ENCODE measurements at places on chromosomes 12 and 14.

GRCh38 chr14:73785336-73785833 is 66.2 kb upstream of the PTGR2 start:
- no peak for DNase-seq

- DNase-seq: no peak
These were observed 4.2 kb downstream of the SERPINA10 start for GRCh38 chr14:94288610-94289465.

DNA sequence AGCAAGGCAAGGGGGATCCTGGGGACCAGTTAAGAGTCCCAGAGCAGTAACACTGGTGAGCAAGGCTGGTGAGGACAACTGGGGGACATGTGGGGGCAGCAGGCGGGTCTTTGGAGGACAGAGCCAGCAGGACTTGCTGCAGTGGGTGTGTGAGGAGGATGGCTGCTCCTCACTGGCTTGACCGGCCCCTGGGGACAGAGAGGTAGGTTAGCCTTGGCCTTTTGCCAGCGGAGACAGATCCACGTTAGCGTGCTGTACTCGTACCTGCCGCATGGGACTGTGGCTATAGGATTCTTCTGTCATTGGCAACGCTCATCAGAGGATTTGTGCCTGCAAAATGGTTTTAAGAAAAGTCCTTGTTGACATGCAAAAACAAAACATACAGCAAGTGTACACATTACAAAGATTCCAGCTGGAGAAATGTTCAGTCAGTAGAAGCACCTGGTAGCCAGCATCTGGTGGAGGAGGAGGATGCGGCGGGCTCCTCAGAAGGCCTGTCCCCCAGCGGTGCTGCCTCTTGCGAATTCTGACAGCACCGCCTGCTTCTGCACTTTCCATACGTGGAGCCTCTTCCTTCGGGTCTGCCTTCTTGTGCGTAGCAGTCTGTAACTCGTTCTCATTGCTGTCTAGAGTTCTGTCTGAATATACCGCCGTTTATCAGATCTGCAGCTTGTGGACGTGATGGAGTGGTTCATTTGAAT is 91.3 kb downstream of the EP400 start:
- no peak for DNase-seq

- DNase-seq: no peak
These were observed 38.7 kb downstream of the DDX51 start for GRCh38 chr12:132105467-132105866.

- DNase-seq: no peak
These were observed 304.4 kb downstream of the MED13L start for GRCh38 chr12:115973066-115973465.

DNA sequence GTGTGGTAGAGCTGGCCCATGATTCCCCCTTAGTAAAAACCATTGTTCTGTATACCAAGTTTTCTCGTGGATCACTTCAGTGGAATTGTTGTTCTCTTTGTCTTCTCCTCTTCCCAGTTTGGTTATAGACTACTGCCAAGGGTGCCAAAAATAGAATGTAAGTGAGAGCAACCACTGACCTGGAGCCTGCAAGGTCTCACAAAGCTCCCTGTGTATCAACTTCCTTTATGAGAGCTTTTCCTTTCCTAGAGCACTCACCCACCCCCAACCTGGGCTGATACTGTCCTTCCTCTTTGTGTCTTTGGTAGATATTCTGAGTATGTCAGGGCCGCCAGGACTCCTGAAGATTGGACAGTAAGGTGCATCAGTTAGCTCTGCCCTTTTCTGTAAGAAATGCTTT is 101.0 kb downstream of the SCN8A start:
- DNase-seq: no peak

DNA sequence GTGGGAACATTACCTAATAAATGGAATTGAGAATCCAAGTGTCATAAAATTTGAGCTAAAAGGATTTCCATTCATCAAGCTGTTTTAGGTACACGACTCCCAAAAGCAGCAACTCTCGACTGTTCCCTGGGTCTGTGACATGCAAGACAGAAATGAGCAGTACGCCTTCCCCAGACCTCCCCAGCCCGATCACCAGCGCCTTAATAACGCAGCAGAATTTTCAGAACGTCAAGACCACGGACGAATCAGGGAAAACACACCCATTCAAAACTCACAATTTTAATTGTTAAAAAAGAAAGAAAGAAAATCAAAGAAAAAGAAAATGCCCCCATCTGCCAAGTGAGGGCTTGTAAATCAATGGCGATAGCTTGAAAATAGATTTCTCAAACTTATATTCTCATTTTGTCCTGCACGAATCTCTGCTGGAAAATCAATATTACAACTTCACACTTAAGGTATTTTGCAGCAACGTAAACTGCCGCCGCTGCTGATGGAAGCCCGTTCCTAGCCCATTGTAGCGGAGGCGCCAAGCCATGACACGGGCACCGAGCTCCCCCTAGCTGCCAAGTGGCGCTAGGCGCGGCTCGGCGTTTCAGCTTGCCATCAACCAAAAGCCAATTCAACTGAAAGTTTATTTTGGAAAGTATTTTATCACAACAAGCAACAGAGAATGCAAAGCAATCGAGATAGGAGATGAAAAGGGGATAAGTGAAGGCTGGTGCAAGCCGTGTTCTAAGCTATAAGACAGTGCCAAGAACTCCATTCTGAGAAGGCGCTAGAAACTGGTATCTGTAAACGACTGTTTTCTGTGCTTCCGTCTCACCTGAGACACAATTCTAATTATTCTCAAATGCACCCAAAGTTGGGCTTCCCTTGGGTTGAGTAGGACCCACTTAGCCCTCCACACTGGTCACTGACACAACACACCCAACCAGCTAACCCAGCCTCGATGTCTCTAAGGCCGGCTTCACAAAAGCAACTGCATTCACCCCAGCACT is 5.5 kb downstream of the BCL11B start:
- DNase-seq: no peak

GRCh38 chr12:40107098-40107802 is 1.4 kb upstream of the SLC2A13 start:
- no peak for DNase-seq

DNA sequence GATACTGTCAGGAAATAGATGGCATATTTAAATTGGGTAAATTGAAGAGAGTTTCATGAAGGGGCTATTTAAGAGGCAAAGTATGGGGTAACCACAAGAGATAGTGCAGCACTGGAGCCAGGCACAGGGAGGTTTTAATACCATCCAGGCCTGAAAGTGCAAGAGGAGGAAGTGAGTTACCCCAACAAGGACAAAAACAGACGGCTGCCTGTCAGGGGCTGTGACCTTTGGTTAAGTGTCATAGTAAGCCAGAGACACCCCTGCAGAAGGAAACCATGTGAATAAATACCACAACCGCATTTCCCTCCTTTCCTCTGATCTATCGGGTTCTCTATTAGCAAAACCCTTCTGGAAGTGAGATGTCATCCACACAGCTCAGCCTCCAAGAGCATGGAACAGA is 122.0 kb upstream of the DHRS4 start:
- DNase-seq: no peak

DNA sequence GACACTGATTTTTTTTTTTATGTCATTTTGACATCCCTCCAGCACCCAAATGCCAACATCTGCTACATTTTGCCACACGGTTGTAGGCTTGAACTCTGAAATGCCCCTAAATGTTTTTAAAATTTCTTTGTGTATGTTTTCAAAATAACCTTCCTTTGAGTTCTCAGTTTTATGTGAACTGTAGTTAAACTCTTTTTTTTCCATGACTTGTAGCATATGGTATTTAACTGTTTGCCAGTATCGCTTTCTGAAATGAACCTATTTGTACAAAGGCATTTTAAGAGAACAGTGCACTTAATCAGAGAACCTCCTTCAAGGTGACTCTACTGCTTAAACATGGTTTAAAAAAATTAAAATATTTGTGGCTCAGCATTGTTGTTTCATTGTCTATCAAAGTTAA is 61.5 kb downstream of the PDE3A start:
- DNase-seq: no peak

- DNase-seq: no peak
These were observed 3.6 kb downstream of the TPH2 start for GRCh38 chr12:71942259-71942658.

- no peak for DNase-seq
These were observed 38.9 kb upstream of the BDKRB2 start for GRCh38 chr14:96165493-96166436.

GRCh38 chr14:24826390-24826789 is 192.4 kb upstream of the GZMB start:
- DNase-seq: no peak

GRCh38 chr14:65478596-65478995 is 66.1 kb downstream of the FUT8 start:
- DNase-seq: peak; percentile 44

DNA sequence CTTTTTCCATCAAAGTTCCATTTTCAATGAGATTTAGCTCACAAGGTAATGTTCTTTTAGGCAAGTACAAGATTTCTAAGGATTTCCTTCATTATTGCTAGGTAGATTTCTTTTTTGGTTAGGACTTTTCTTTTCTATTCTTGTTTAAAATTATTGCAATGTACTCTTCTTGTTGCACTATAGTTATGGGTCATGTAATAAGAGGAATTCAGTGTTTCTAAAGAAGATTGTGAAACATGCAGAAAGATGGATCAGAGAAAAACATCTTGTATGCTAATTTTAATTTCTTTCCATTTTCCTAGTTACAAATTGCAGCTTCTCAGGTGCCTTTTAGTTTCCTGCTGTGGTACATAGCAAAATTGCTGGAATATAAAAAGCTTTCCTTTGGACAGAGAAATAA is 56.1 kb downstream of the BTG1 start:
- DNase-seq: no peak

GRCh38 chr12:67433385-67434175 is 164.4 kb downstream of the CAND1 start:
- no peak for DNase-seq

DNA sequence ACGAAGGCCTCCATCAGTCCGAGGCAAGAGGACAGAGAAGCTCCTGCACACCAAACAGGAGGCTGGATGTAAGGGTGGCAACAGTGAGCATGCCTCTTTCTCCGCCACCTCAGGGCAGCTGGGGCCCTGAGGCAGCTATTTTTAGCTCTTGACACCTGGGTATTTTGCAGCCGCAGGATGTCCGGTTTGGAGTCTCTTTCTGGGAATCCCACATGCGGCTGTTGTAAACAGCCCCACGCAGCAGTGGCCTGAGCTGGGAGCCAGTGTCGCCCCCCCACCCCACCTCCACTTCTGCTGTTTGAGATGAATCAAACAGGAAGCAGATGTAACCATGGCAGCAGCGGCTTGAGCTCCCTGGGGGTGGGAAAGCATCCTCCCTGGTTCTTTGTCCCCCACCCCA is 11.7 kb downstream of the HDAC7 start:
- DNase-seq: no peak

GRCh38 chr14:78164226-78164853 is 5.8 kb upstream of the NRXN3 start:
- no peak for DNase-seq

DNA sequence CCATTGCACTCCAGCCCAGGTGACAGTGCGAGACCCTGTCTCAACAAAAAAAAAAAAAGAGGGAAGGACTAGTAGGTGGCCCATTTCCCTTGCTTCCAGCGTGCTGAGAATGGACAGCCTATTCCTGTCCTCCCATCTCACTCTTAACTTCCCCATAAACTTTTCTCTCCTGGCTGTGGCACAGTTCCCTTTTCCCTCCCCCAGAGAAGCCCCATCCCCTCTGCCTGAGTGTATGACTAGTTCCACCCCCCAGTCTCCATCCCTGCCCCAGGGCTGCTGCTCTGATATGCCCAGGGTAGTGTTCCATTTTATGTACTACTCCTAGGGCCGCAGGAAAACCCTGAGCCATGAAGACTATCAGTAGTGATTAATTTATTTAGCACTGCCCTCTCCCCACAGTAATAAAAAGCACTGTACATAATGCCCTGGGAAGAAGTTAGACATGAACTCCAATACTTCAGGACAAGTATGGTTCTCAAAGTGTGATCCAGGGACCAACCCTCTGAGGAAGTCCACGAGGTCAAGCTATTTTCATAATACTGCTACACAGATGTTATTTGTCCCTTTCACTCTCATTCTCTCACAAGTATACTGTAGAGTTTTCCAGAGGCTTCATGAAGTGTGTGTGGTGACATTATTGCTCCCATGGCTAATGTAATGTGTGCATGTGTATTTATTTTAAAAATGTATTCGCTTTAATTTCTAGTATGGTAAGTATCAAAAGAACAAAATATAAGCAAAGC is 11.5 kb upstream of the CHD4 start:
- DNase-seq: no peak

DNA sequence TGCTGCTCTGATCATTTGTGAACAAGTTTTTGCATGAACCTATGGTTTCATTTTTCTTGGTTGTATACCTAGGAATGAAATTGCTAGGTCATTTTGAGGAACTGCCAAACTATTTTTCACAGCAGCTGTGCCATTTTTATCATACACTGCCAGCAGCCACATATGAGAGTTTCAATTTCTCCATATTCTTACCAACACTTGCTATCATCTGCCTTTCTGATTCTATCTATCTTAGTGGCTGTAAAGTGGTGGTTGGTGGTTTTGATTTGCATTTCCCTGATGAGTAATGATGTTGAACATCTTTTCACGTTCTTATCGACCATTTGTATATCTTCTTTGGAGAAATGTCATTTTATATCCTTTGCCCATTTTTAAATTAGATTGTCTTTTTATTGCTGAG is 146.1 kb downstream of the C12orf75 start:
- DNase-seq: no peak

- DNase-seq: no peak
These were observed 1.7 kb upstream of the JPH4 start for GRCh38 chr14:23580152-23580926.

DNA sequence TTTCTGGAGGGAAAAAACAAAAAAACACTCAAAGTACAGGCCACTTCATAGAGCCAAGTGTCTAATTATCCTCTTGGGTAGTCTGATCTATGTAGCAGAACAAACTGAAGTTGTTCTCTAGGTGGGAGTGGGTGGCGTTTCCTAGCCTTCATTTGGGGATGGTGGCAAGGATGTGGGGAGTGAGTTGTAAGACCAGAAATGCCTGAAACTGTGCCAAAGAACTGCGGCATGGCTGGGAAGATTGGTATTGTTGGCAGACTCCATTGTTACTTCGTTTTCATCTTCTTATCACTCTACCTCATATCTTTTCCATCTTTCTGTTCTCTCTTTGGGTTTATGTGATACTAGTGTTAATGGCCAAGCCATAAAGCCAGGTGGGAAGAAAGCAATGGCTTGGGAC is 177.3 kb upstream of the DDHD1 start:
- DNase-seq: no peak

DNA sequence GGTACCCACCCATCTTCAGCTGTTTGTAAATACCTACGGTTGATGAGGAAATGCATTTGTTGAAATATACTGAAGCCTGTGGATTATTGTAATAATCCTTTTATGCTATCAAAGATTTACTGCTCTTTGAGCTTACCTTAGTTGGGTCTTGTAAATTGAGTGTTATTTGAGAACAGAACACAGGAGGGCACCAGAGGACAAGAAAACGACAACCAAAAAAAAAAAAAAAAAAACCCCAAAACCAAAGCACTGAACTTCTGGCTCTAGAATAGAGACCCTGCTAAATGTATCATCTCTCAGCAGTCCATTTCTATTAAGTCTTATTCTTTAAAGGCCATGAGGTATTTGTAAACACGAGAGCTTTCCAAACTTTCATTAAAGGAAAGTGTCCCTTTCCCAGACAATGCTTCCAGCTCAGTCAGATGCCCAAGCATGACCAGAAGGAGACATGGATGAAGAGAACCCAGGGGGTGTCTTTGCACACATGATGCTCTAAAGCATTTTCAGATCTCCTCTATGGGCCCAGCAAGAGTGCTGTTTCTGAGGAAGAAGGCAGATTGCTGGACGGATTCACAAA is 763.9 kb downstream of the NRXN3 start:
- no peak for DNase-seq

- no peak for DNase-seq
These were observed 12.0 kb upstream of the RNU6-7 start for GRCh38 chr14:32189811-32190210.

- peak; percentile 79 for DNase-seq
These were observed 22.7 kb downstream of the CLIP1 start for GRCh38 chr12:122399592-122400373.

GRCh38 chr12:14931359-14931758 is 7.0 kb downstream of the ERP27 start:
- no peak for DNase-seq

Data from epithelial cell of prostate (primary cell).